HTR-8/SVneo (cell line): ENCODE measurements at places on chromosomes 12 and 14.

GRCh38 chr12:9587987-9588600 is 19.6 kb downstream of the KLRB1 start:
- no peak for DNase-seq

GRCh38 chr14:73764406-73765280 is 50.5 kb upstream of the PNMA1 start:
- DNase-seq = no peak

GRCh38 chr14:21476523-21476924 is 235 bp downstream of the RAB2B start:
- DNase-seq = peak; percentile 57

- no peak for DNase-seq
Observed at GRCh38 chr14:99035268-99035667, 236.7 kb downstream of the BCL11B start.

GRCh38 chr12:121561009-121561395 is 19.8 kb downstream of the KDM2B start:
- no peak for DNase-seq

DNA sequence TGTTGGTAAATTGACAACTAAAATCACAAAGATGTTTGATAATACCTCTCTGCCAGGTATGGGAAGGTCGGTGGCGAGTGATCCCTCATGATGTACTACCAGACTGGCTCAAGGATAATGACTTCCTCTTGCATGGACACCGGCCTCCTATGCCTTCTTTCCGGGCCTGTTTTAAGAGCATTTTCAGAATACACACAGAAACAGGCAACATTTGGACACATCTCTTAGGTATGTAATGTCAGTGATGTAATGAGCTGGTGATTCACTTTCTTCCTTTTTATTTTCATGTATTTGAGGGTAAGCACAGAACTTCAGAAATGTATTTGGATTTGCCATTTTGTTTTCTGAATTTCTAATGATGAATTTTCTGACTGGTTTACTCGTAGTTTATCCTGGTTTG is 42.6 kb upstream of the LRTM2 start:
- DNase-seq = peak; percentile 65

DNA sequence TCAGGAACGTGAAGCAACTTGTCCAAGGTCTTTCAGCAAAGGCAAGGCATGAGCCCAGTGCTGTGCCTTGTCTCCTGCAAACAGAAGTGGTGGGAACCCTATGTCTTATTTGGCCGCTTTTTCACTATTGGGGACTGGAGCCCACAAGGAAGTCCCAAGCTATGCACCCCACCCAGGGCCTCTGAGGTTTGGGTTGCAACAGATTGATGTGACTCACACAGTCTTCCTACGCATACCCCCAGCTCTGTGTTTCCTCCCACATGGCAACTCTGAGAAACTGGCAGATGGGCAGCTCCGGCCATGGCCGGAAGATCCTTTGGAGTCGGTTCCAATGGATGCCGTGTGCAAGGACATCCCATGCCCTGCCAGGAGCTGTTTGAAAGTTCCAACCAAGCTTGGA is 28.3 kb upstream of the CMKLR1 start:
- peak; percentile 22 for DNase-seq

DNA sequence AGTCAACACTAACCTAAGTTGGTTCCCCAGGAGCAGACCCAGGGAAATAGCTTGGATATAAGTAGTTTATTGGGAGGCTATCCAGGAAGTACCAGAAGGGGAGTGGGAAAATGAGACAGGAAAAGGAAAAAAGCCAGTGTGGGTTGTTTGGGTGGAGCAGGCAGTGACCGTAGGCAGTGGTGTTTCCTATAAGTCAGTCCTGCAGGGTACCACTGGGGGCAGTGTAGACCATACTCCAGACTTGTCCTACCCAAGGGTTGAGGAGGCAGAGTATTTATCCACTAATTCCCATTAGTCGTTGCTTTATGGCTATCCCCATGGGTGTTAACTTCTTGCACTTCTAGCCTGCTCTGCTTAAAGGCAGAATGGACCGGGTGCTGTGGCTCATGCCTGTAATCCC is 6.4 kb upstream of the CCDC60 start:
- DNase-seq = no peak

GRCh38 chr14:98161356-98161755 is 1110.6 kb downstream of the BCL11B start:
- DNase-seq = no peak

- no peak for DNase-seq
Observed at GRCh38 chr14:52801014-52801712, 9.8 kb upstream of the GNPNAT1 start.

DNA sequence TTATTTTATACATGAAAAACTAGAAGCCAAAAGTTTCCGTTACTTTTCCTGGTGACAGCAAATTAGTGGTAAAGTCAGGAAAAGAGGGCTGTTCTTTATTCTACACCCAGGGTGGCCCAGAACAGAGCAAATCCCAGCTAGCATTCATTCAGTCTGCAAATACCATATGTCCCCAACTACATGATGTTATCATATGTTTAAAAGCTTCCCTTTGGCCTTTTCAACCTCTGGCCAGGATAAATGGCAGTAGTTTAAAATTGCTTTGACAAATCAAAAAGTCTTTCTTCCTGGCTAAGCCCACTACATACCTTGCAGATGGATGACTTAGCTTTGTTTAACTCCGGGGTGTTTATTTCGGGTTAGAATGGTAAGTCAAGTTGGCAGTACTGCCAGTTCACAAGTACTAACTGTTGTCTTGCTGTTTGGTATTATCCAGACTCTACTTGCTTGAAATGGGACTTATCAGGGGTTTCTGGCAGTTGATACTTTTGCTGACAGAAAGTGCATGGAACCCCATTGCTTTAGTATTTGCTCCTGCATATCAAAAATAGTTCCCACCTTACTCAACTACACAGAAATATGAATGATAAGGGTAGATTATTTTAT is 69.7 kb downstream of the PKP2 start:
- no peak for DNase-seq

GRCh38 chr12:131264635-131265034 is 310.9 kb downstream of the ADGRD1 start:
- DNase-seq = no peak
